Stimulated activated CD8-positive, alpha-beta memory T cell treated with anti-CD3 and anti-CD28 coated beads, Interleukin-15, amount 100 ng/mL, for 1 hour (primary cell): ENCODE measurements at places on chromosomes 2 and 18.

DNA sequence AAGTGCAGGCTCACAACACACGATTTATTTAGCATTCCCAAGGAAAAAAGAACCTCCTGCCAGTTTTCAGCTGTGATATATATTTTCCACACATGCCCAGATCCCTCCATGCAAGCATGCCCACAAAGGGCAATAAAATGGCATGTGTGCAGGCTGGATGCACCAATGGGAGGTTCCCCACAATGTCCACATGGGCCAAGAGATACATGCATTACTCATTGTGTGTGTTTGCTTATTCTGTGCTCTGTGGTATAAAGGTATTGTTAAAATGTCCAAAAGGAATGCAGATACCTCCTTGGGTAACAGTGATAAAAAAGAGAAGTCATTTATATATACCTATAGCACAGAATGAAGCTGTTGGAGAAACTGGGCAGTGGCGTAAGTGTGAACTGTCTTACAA is 207.4 kb downstream of the FHOD3 start:
- no peak for DNase-seq

- DNase-seq, result no peak
Observed at GRCh38 chr2:238023608-238024007, 37.2 kb upstream of the SCLY start.

DNA sequence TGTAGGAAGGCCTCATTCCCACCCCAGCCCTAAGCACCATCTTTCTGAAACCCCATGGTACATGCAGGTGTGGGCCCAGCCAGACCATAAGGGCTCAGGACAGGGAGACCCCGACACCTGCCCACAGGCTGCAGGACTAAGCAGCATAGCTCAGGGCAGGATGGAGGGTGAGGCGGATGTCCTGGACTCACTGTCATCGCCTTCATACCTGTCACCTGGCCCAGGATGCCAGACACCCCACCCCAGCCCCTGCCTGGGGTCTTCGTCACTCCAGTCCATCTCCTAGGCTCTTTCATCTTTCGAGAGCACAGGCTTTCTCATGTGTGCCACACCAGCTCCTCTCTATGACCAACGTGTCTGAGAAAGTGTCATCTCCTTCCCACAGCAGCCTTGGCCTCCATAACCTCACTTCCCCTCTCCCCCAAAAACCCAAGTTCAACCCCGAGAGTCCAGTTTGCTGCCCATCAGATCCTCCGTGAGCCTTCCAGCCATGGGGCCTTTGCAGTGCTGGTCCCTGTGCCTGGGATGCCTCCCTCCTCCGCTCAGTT is 71.5 kb downstream of the EMX1 start:
- no peak for DNase-seq

DNA sequence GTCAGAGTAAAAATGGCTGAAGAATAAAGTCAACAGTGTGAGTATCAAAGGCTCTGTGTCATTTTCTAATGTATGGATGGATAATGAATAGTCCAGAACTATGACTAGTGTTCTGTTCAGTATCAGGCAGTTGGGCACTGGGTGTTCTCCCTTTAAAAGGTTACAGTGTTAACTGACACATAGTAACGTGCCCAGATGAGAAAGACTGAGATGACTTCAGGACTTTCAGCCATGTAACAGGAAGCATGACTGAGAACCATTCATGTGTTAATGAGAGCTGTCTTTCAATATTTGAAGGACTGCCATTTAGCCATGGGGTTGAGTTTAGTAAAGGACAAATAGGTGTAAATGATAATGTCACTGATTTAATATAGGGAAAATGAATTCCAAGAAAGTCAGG is 187.1 kb downstream of the GULP1 start:
- DNase-seq, result no peak

- no peak for DNase-seq
Observed at GRCh38 chr2:11669454-11670291, at the start of gene NTSR2. TSS of gene NTSR2 (minus strand) at chr2:11670195. CDS start at chr2:11670129, 66 bp downstream.

GRCh38 chr18:23902396-23902795 is 112.2 kb upstream of the TTC39C start:
- no peak for DNase-seq

DNA sequence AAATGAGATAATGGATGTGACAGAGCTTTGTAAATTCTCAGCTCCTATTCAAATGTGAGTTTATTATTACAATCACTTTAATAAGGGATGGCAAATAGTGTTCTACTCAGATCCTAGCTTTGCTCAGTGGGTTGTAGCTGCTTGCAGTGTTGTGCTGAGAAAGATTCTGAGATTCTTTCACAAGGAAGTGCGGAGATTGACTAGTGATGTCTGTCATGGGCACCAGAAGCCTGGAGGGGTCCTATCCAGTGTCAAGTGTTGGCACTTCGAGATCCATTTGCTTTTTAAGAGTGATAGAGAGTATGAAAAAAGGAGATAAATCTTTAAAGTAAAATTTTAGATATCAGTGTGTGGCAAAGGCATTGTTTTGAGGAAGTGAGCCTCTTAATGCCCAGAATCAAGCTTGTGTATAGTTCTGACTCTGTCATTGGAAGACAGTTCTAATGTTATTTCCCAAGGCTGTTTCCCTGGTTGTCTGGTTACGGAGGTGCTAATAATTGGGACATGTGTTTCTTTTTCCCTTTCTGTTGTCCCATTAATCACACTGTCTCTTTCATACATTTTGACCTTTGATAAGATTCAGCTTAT is 181.7 kb upstream of the SPRED2 start:
- DNase-seq, result no peak

- DNase-seq, result no peak
Observed at GRCh38 chr2:179909845-179910734, 48.7 kb upstream of the ZNF385B start.

DNA sequence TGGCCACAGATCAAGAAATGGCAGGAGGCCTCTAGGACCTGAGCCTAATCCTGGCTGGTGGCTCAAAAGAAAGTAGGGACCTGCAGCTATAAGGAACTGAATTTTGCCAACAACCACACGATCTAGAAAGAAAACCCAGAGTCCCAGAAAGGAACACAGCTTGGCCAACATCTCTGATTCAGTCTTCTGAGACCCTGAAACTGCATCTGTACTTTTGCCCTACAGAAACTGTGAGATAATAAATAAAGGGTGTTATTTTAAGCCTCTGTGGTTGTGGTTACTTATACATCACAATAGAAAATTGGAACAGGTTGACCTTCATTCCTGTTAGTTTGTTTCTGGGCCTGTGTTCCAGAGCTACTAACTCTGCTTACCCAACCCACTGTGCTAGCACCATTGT is 356.8 kb upstream of the ST6GAL2 start:
- no peak for DNase-seq

DNA sequence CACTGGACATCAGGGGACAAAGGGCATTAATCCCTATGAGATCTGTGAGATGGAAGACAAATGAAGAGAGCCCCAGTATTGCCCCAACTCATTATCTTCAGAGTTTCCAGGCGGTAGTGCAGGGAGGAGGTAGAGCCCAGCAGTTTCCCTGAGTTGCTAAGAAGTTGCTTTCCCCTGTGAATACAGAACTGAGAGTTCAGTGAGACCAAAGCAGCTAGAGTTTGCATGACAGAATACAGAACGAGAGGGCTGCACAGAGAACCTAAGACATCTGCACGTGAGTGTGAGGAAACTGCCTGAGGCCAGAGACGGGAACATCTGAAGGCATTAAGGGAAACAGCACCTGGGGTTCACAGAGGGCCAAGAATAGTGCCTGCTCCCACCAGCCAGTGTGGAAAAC is 18.1 kb upstream of the PGAP1 start:
- DNase-seq, result no peak

GRCh38 chr2:240603081-240603835 is 16.7 kb downstream of the CAPN10 start:
- no peak for DNase-seq

- no peak for DNase-seq
Observed at GRCh38 chr2:11752906-11753305, 6.5 kb downstream of the LPIN1 start.

DNA sequence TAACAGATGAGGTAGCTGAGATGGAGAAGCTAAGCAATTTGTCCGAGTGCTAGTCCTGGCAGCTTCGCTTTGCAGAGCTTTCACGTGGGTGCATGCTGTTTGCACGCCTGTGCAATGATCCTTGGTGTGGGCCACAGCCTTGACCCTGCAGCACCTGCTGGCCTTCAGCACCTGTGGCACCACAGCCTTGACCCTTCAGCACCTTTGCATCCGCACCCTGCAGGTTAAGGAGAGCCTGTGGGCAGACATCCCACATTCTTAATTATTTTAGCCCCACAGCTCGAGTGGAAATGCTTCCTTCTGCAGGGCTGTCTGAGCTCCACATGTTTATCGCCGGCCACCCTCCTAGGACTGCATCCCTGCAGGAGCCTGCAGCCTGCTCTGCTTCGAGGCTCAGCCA is 19.3 kb downstream of the NCK2 start:
- no peak for DNase-seq

DNA sequence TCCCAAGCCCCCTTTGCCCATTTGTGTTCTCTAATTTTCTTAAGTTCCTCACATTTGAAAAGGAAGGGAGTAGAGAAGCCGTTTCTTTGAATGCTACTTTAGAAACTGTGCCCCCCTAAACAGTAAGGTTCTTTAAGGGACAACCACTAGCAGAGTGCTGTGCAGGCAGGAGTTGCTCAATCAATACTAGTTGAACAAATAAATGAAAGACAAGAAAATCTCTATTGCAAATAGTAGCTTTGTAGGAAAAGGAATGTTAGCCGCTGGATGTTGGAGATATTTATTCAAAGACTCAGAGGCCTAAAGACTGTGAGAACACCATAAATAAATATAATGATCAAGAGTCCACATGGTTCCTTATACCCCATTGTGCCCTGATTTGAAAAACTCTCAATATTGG is 119.8 kb upstream of the SMAD7 start:
- no peak for DNase-seq

- no peak for DNase-seq
Observed at GRCh38 chr2:112958428-112959108, 19.2 kb upstream of the IL36G start.
